ENCODE measurements at places on chromosomes 16 and 17.

- no peak for DNase-seq
Observed at GRCh38 chr16:19114359-19115147, 789 bp downstream of the ITPRIPL2 start.

GRCh38 chr17:48547808-48548522 lies 3.1 kb upstream of the HOXB2 start:
- DNase-seq, result no peak

- no peak for DNase-seq
Observed at GRCh38 chr17:55286681-55287589, 22.2 kb downstream of the HLF start.

DNA sequence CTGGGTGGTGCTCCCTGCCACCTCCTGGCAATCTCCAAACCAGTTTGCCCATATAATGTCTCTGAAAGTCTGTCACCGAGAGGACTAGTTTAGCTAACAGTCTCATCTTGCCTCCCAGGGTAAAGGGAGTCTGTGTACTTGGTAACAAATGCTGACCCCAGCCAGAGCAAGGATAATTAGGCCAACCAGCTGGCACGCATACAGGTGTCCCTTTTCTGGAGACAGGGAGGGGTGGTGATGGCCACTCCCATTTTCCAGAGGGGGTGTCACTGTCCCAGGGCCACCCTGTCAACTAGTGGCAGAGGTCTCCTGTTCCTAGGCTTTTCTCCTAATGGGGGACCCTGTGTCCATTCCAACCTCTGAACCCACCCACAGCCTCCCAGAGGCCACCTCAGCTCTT lies 8.1 kb downstream of the FAM83G start:
- DNase-seq, result no peak

DNA sequence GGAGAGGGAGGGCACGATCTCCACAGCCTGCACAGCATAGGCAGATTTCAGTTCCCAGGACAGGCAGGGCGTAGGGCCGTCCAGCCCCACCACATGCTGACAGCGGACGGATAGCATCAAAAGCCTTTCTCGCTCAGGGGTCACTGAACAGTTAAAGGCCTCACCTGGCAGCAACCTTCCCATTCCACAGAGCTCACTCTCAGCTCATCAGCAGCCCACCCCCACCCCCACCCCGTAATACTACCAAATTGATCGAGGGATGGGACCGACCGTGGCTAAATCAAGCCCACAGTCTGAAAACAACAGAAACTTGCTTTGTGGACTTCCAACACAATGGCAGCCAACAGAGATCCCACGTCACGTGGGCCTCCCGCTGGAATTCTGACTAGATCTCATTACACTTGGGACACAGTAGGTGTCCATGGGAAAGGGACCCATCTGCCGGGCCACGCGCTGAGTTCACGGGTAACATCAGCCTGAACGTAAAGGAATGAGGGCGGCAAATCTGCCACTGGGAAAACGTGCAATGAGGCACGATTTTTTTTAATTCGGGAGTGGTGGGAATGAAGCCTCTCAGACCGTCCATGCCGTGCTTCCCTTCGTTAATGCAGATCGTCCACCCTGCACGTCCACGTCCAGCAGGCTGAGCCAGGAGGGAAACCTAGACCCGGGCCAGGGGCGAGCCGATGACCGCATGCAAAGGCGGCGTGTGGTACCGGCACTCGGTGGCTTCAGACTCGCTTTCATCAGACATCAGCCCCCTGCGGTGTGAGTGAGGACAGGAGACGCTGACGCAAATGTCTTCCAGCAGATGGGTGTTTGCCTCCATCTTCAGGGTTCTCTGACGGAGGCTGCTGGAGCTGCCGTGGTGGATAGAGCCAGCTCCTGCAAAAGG lies 92.1 kb downstream of the TBC1D16 start:
- DNase-seq, result no peak

- DNase-seq, result no peak
Observed at GRCh38 chr16:1559446-1559975, 26.0 kb downstream of the TMEM204 start.

DNA sequence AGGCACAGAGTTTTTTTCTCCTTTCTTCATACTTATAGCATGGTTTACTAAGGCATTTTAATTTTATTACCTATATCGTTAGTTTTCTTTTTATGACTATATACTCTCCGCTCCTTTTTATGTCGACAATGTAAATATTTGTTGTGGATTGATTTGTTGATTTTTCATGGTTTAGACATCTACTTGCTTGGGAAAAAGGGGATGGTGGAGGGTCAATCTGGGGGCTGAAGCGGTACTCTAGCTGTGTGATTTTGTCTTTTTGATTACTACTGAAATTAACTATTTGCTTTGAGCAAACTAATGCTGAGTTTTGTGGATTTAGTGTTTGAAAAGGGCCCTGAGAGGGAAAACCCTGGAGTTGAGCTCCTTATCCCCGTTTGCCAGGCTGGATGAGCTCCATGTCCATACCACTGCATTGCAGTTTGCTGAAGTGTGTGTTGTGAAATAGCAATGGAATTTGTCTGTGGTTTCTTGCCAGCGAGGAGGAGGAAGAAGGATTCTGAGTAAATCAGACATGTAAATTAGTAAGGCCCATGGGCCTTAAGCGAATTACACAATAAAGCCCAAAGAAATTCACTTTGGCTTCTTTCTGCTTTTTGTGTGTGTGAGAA lies 72.0 kb downstream of the FTO start:
- DNase-seq, result peak; percentile 85

DNA sequence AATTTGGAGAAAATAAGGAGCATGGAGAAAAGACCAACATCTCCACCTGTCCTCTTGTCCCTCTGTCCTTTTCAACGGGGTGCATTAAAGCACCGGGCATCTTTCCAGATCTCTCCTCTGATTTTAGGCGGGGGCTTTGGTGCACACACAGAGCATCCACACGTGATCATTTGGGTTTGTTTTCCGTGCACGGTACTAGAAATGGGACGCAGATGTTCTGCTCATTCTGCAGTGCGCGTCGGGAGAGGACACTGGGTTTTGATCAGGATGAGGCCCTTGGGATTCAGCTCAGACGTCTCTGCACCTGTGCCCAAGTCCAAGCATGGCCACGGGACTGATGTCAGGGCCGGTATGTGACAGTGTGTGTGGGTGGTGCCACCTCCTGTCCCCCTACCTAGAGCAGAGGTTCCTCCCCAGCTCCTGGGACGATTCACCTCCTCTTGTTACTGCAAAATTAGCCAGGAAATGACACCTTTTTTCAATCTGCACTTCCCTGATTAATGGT lies 31.9 kb downstream of the PDIA2 start:
- DNase-seq, result no peak

- peak; percentile 91 for DNase-seq
Observed at GRCh38 chr17:47275245-47275984, 21.8 kb downstream of the ITGB3 start.

GRCh38 chr16:4695473-4696171 lies 2.3 kb downstream of the NUDT16L1 start:
- no peak for DNase-seq

GRCh38 chr16:57804111-57804837 lies 2.0 kb upstream of the KIFC3 start:
- DNase-seq, result no peak

DNA sequence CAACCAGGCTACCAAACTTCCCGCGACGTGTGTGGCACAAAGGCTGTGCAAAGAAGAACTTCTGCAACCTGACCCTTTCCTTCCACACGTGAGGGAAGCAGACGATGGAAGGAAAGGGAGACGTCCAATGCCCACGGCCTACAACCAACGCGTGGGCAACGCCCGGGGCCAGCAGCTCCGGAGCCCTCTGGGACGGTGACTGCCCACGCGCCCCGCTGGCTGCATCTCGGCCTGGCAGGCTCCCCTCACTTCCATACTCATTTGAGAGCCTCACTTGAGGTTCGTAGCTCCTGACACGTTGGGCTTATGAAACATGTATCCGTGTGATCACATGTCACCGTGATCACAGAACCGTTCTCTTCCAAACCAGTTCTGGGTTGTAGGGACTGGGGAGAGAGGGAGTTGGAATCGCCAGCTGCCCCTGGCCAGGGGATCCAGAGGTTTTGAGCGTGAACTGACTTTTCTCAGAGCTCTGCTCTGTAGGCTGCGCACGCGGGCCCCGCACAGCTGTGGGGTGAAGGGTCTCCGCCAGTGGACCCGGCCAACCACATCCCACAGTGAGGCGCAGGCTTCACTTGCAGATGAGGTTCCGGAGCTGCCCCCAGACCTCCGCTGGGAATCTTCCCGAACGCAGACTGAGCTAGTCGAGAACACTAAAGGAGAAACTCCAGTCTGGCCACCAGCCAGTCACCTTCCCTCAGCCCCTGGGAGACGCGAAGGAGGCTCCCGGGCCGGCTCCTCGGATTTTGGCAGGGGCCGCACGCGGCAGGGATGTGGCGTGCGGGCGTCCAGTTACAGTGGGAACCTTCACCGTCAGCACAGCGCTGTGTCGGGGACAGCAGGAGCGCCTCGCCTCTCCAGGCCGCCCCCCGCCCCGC lies 1.0 kb downstream of the LMF1 start:
- DNase-seq, result no peak

DNA sequence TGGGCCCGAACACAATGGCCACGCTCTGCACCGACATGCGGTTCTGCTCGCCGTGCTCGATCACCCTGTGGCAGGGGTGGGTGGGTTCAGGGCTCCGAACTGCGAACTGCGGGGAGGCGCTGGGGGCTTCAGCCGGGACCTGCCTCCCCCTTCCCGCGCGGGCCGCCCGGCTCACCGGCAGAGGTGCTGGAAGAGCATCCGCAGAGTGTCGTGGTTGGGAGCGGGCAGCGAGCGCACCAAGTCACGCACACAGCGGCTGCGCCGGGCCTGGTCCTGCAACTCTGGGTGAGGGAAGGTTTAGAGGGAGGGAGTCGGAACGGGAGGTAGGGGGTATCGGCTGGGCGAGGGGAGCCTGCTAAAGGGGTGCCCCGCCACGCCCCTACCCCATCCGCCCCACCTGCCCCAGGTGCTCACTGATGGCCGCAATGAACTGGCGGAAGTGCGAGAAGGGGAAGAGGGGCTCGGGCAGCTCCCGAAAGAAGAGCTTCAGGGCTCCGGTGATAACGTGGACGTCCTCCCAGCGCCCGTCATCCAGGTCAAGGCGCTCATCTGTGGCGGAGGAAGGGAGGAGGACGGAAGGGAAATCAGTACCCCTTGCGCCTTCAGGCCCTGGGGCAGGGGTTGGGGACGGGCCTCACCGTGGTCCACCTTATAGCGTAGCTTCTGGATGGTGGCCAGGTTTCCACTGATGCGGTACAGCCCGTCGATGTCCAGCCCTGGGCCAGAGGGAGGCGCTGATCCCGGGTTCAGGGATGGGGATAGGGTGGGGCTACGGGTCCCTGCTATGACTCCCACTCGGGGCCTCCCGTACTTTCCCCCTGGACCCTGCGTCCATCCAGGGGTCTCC lies 36.9 kb downstream of the ARHGAP27 start:
- no peak for DNase-seq
